Left renal cortex interstitium (tissue), 4 donors: ENCODE measurements at places on chromosomes 7 and 10.
A peak's percentile ranks its signal among the peaks of the same experiment; 100 is the strongest.

DNA sequence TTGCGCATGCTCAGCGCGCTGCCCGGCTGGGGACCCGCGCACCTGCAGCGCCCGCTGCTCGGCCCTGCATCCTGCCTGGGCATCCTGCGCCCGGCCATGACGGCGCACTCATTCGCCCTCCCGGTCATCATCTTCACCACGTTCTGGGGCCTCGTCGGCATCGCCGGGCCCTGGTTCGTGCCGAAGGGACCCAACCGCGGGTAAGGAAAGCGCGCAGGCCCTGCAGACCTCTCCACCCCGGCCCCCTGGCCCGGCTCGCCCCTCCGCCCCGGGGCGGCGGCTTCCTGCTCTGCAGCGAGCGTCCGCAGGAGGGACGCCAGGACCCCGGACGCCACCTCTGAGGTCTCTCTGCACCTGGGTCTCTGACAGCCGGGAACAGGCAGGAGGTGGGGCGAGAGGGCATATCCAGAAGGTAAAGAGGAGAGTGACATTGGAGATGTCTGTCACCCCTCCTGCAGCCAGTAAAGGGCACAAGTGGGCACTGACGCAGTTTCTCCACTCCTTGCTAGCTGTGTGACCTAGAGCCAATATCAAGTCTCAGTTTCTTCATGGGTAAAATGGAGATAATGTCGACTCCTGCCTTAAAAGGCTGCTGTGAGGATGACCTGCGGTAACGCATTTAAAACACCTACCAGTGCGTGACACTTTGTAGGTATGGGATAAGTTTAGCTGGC is 338 bp downstream of the ATP6V0E2 start:
- no peak for DNase-seq

- no peak for DNase-seq
These were observed 5.8 kb upstream of the SLC13A4 start for GRCh38 chr7:135733603-135734342.

DNA sequence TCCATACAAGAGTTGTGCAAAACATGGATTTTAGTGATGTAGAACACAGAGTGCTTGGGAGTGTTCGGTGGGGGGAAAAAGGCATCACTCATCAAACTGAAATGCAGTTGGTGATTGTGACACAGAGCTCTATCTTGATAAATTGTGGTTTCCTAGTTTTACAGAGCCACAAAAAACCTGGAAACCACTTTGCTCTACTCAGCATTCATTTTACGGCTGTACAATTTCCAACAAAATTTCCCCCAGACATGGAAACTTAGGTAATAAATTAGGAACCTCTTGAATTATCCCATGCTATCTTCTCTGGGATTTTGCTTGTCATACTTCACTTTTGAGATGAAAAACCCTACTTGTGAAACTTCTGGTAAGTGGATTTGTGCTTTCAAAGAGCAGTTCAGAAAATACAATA is 614.9 kb upstream of the FZD8 start:
- no peak for DNase-seq

GRCh38 chr7:66883716-66884115 is 37.3 kb upstream of the TMEM248 start:
- DNase-seq, result no peak

DNA sequence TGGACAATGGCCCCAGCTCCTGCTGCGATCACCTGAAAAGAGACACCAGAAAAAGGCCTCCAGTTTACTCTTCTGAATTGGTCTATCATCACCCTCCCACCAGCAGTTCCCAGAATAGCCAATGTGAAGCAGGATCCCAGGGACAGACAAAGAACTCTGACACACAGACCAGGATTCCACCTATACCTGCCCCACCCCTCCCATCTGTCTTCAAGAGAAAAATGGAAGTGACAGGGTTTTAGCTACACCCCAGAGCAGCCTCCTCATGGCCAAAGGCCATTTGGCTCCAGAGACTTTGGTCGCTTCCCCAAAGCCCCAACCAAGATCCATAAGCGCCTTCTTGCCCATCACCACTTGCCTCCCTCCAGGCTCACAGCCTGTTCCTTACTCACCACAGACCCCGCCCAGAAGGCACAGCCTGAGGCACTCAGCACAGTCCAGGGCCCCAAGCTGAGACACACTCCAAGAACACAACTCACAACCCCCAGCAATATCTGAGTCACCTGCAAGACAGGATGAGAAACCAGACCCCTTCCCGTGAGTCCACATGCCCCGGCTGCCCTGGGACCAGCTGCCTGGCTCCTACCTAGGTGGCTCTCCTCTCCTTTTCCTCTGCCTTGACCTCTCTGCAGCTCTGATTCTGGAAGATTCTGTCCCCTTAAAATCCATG is 6.5 kb downstream of the TMEM176B start:
- DNase-seq, result no peak

GRCh38 chr10:18594574-18595156 is 56.7 kb downstream of the NSUN6 start:
- no peak for DNase-seq

GRCh38 chr7:93817526-93817925 is 73.0 kb downstream of the TFPI2 start:
- no peak for DNase-seq

GRCh38 chr7:103687272-103687671 is 241.3 kb upstream of the SLC26A5 start:
- DNase-seq, result no peak

- peak; percentile 50 for DNase-seq
These were observed 7.7 kb downstream of the GRM8 start for GRCh38 chr7:127245002-127245401.

DNA sequence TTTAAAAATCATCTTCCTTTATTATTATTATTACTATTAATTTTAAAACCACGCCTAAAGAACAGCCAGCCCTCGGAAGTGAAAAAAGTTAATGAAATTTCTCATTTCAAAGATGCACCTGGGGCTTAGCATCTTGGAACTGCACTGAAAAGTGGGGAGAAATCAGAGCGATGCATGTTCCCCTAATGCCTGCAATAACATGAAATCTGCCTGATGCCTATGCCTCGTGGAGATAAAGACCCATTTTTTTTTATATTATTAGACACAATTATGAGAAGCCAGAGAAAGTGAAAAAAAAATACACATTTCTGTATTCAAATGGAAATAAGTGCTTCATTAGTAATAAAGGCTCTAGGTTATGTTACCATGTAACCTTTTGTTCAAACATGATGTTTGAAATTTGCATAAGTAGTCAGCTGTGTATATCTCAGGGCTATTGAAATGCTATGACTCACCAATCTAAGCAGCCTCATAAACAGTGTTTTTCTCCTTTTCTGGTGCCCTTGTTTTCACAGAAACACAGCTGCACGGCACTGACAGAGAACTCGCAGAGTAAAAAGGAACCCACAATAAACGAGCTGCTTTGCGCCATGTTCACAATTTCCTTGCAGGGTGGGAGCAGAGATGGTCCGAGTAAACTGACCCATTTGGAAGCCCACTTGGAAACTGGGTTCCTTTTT is 175.8 kb upstream of the PRKCQ start:
- DNase-seq, result no peak

DNA sequence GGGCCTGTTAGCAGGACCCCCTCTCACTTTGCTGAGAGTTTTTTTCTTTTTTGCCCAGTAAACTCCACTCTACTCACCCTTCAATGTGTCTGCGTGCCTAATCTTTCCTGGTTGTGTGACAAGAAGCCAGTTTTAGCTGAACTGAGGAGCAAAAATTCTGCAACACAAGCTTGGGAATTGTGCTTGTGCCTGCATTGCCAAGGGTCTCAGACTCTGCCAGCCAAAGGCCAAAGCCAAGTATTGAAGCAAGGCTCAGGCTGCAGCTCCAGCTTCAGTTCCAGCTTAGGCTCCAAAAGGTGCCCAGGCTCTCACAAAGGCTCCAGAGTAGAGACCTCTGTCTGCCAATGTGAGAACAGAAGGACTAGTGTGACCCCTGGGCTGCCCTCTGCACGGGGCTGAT is 4.2 kb upstream of the CPA2 start:
- no peak for DNase-seq
